ENCODE measurements at places on chromosomes 3 and 15. TPM values are rescaled to one million over a fixed set of nuclear protein-coding genes. Genes with fewer than 3 reads are reported as not detected.

CD86 gene
- total RNA-seq = 1.7 TPM

DNA sequence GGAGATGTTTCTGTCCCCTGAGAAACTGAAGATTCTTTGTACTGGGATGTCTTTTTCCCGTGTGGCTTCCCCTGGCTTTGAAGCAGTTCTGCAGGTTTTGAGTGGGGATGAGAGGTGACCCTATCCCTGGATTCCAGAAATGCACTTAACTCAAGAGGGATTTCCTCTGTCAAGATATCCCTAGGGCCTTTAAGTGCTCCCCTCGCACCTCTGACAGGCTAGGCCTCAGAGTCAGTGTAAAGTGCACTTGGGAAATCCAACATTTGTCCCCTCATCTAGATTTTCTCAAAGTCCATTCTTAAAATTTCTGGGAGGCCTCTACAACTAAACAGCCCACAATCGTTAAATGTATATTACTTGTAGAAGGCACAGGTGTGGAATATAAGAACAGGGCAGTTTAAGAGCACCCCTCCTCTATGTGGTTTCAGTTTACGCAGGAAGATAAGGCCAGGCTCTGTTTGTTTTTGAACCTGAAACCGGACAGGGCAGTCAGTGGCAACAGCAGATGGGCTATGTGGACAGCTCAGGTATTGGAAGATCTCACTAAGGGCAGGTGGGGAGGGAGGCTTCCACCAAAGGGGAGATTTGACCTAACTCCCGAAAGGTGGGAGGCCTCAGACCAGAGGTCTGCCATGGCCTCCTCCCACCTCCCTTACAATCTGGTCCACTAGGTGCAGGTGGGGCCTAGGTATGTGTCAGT, 4.8 kb downstream of the C3orf52 start:
- DNase-seq = no peak

- DNase-seq = no peak
Measured at GRCh38 chr15:95929232-95929846, 401.2 kb upstream of the NR2F2 start.

- DNase-seq = no peak
Measured at GRCh38 chr3:32373844-32374243, 17.8 kb upstream of the CMTM7 start.

DNA sequence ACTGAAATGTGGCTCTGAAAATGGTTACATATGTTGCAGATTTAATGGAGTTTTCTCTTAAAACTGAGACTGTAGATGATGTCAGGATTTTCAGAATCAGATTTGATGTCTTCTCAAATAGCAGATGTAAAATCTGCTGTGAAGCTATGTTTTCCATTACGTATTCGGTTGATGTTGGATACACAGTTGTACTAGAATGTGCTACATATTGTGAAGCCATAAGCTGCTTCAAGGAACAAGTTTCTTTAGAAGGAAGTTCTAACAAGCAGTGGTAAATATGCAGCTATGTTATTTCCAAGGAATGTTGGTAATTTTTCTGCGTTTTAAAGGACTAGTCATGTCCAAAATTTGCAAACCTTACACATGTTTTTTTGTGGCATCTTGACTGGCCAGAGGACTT, 197.7 kb downstream of the RBMS3 start:
- no peak for DNase-seq
